ENCODE measurements at places on chromosomes 12 and 14.

GRCh38 chr14:67186789-67187584 is 2.3 kb upstream of the GARIN2 start:
- no peak for DNase-seq

- DNase-seq, result no peak
These were observed 32.0 kb downstream of the ITGA7 start for GRCh38 chr12:55675666-55676065.

DNA sequence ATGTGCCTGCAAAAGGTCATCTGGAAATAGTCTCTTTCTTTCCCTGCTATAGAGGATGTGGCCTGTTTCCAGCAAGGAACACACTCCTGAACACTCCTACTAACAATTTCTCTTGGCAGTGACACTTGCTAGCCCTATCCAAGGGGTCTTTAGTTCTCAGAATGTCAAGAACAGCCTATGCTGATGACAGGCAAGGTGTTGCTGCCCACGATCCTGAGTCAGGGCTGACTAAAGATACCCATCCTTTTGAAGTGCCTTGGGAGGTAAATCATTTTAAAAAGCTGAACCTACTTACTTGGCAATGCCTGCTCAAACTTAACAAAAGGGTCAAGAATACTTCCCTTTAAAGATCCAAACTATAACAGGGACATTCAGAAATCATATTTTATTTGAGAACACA is 1146.4 kb downstream of the VRK1 start:
- DNase-seq, result no peak

- DNase-seq, result no peak
These were observed 319.3 kb upstream of the SOX5 start for GRCh38 chr12:24268663-24269186.

GRCh38 chr14:68786491-68787091 is 6.3 kb downstream of the ZFP36L1 start:
- no peak for DNase-seq

DNA sequence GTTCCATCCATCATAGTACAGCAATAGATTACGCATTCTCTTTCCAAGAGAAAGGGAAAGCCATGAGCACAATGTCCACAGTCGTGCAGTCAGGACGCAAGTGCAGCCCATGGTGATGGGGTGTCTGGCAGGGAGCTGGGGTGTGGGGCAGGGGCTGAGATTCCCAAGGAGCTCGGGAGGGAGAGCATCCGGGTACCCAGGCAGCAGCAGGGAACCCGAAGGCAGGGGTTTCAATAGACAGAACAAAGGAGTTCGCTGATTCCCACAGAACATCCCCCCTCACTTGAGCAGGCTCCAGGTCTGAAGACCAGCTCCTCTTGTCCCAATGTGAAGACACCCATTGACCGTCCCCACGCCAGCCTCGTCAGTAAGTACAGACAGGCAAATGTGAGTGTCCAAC is 13.5 kb downstream of the ANHX start:
- no peak for DNase-seq

All from cortex of kidney (tissue), 1 donor.